ENCODE measurements at places on chromosomes 1 and 21.

GRCh38 chr21:39082656-39083376, 100.4 kb downstream of the PSMG1 start:
- no peak for DNase-seq

GRCh38 chr1:115329965-115330364, 8.1 kb downstream of the NGF start:
- DNase-seq = no peak

DNA sequence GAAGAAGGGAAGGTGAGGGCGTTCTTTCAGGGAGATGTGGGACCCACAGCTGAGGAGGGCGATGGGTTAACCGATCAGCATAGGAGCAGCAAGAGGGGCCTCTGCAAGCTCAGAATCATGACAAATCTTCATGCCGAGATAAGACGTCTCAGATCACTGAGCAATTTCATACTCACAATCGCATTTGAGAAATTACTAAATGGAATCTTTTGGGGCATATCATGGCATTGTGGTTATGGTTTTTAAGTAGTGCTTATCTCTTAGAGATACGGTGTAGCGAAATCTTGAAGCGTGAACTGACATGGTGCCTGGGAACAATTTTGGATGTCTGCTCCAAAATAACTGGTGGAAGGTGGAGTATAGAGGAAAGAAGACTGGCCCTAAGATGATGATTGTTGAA, 6.2 kb downstream of the TNNT2 start:
- no peak for DNase-seq

DNA sequence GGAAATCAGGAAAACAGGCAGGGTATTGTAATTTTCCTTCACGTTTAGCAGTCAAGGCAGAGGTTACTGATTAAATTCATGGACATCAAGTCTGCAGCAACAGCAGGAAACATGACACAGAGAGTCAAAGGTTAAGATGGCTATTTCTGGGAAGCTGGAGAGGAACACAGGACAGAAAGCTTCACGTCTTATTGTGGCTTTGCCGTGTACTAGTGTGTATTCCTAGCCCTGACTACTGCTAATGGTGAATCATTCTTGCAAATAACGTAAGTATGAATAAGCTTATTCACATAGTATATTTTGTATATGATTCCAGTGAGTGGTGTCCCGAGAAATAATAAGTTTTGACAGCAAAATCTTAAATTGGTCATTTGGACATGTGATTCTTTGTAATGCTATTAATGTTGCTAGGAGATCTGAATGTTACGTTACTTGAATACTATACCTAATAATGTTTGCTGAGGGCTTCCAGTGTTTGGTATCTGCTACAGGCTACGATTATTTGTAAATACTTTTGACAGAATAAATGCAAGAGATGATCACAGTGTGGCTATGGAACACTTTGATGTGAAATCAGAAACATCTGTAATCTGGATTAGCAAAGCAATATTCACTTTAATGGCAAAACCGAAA, 77.4 kb downstream of the DISP1 start:
- DNase-seq = no peak

- DNase-seq = no peak
These were observed 79.7 kb downstream of the SMYD2 start for GRCh38 chr1:214360525-214361164.

DNA sequence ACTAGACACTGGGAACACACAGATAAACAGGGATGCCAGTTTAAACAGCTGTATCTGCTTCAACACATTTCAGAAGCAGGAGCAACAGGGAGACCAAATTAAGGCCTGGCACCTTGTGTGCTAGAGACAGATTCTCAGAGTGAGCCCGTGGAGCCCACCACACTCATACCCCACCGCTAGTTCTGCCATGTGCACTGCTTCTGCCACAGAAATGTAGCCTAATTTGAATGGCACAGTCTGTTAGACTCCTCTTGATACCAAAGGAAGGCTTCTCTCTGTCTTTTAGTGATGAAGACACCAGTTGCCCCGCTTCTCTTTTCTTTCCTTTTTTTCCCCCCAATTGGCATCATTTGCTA, 29.3 kb upstream of the ACP6 start:
- no peak for DNase-seq

GRCh38 chr1:53413175-53414001, 45.8 kb upstream of the DMRTB1 start:
- DNase-seq = peak; percentile 83

DNA sequence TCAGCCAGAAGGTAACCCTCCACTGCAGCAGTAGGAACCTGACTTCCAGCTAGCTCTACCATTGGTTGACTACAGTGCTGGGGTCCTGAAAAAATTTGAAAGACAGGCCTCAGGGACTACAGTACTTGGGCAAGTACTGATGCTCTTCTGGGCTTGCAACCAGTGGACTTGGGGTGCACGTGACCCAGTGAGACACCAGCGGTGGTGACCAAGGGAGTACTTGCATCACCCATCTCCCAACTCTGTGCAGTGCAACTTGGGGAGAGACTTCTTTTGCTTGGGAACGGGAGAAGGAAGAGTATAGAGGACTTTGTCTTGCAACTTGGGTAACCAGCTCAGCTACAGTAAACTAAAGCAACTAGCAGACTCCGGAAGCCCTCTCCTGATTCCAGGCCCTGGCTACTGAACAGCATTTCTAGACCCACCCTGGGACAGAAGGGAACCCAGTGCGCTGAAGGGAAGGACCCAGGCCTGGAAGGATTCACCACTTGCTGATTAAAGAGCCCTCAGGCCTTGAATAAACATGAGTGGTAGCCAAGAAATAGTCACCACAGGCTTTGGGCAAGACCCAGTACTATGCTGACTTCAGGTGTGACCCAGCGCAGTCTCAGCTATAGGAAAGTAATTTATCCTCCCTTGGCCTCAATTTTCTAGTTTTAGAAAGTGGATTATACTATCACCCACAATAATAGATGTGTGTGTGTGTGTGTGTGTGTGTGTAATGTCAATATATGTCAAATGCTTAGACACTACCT, 45.6 kb downstream of the TNNI3K start:
- no peak for DNase-seq

- DNase-seq = no peak
These were observed 116.0 kb downstream of the BCAR3 start for GRCh38 chr1:93565496-93566206.

DNA sequence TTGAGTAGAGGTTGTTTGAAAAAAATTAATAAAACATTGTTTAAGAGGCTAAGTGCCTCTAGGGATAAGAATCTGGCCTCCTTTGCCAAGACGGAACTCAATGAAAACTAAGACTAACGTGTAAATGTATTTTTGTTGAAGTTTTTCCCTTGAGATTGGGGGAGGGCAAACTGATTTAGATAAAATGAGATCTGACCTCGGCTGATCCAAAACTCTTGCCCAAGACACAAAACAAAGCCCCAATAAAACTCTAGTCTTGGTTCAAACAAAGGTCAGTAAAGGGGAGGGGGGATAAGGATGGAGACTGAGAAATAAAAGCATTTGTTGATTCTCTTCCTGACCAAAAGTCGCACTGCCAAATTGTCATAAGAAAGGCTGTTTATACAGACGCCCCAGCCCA, 134.8 kb upstream of the DPT start:
- no peak for DNase-seq

DNA sequence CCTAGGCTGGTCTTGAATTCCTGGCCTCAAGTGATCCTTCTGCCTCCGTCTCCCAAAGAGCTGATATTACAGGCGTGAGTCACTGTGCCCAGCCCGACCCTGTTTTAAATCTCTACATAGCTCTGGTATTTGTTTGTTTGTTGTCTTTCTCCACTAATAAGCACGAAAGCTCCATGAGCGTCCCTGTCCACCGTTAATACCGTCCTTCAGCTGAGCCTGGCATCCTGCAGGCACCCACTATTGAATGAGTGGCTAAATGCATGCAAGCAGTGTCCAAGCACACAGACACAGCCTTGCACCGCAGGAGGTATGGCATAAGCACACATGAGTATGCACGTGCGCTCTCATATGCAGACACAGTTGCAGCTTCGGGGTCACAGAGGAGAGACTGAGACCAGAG, 4.5 kb upstream of the COL16A1 start:
- no peak for DNase-seq

- DNase-seq = peak; percentile 70
These were observed 77.4 kb downstream of the S1PR1 start for GRCh38 chr1:101314244-101314643.

DNA sequence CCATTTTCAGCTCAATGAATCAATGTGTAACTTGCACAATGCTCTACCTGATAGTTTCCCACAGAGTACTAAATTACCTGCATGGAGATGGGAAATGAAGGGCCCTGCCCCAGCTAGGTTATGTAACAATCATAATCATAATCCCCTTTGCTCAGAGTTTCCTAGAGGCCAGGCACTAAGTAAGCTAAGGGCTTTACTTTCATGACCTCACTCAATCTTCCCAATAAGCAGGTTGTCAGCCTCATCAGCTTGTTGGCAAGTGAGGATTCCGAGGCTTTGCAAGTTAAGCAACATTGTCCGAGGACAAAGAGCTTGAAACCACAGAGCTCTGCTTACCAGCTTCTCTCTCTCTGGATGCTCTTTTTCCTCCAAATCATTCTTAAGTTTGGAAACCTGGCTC, 64.1 kb upstream of the NTPCR start:
- DNase-seq = no peak

Data from activated effector memory CD4-positive, alpha-beta T cell treated with anti-CD3 and anti-CD28 coated beads, Interleukin-2, amount 50 U/mL, for 16 hours (primary cell).